ENCODE measurements at places on chromosomes 16 and 17.

DNA sequence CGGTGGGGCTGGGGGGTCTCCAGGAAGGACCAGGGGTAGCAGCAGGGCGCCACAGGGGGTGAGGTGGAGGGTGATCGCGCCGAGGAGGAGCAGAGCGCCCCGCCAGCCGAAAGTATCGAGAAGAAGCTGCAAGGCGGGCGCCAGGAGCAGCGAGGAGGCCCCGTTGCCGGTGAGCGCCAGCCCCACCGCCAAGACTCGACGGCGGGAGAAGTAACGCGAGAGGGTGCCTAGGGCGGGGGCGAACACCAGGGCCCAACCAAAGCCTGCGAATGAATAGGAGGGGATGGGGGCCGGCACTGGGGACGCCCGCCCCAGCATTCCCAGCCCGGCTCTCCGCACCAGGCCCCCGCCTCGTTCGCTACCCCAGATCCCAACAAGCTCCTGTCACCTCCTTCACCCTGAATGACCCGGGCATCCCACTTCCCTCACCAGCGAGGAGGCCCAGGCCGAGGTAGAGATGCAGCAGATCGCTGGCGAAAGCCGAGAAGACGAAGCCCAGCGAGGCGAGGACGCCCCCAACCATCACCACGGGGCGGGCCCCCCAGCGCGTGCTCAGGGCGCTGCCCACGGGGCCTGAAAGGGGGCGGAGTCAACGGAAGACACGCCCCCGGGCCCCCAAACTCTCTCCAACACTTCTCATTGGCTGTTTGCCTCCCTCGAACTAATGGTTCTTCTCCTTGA lies 1.3 kb downstream of the SLC16A11 start:
- no peak for DNase-seq

- no peak for DNase-seq
These were observed 11.0 kb downstream of the MYCBPAP start for GRCh38 chr17:50519141-50519834.

DNA sequence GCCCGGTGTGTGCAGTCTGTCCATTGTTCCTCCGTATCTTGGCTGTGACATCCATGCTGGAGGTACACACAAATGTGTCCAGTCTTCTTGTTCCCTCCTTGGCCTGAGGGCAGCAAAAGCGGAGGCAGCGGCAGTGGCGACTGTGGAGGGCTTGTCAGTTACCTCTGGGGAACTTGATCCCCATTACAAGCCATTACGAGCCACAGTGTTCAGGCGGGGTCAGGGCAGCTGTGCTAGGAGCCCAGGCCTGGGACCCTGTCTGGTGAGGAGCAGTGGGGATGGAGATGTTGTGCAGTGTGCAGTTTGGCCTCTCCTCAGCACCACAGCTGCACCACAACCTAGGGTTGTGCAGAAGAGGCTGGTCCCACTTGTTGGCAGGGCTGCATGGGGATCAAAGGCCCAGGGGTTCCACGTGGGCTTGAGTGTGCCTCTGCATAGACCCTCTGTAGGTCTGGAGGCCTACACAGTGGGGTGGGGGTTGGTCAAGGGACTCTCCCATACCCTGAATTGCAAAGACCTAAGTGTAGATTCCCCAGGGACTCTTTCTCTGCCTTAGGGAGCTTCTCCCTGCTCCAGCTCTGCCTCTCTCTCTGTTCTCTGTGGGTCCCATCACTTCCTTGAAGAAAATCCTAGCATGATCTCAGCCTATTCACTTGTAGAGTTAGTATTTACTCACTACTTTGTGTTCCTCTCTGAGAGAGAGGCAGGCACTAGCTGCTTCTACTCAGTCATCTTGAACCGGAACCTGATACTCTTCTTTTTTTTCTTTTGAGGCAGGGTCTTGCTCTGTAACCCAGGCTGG lies 58.8 kb downstream of the SLFN11 start:
- no peak for DNase-seq

DNA sequence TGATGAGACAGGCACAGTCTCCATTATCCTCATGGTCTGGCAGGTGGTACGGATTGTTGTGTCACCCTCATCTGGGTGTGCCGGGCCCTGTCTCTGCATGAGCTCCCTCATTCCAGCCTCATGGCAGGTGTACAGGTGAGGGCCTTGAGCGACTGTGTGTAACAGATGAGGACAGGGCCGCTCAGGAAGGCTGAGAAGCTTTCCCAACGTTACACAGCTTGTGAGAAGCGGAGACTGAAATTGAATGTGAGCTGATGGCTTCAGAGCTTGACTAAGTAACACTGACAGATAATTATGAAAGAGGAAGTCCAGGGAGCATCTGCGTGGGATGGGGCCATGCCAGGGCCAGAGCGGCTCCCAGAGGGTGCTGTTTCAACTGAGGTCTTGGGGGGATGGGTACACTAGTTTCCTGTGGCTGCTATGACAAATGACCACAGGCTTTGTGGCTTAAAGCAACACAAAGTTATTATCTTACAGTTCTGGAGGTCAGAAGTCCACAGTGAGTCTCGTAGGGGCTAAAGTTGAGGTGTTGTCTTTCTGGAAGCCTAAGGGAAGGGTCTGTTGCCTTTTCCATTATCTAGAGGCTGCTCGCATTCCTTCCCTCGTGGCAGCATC lies 36.7 kb downstream of the CMIP start:
- peak; percentile 66 for DNase-seq

DNA sequence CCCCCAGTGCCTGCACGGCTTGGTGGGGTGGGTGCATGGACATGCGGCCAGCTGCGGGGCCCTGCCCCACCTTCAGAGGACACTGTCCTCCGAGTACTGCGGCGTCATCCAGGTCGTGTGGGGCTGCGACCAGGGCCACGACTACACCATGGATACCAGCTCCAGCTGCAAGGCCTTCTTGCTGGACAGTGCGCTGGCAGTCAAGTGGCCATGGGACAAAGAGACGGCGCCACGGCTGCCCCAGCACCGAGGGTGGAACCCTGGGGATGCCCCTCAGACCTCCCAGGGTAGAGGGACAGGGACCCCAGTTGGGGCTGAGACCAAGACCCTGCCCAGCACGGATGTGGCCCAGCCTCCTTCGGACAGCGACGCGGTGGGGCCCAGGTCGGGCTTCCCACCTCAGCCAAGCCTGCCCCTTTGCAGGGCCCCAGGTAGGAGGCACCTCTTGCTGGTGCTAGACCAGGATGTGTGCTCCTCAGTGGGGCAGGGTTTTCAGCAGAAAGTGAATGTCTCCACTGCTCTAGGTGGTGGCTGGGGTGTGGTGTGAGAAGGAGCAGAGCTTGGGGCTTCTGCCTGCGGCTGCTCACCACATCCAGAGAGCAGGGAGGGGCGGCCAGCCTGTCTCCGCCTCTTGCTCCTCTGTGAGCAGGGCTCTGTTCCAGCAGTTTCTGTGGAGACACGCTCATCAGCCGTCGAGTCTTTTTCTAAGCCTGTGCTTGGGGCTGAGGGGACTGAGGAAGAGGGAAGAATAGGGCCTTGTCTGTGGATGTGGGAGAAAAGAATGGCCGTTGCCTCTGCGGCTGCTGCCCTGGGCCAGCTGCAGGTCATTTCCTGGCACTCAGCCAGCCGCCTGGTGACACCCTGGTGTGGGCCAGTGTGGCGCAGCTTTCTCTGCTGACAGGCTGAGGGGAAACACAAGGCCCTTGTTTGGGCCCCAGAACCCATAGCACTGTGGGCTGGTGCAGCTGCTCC lies 2.2 kb downstream of the ZNF276 start:
- no peak for DNase-seq

GRCh38 chr16:2497116-2497630 lies 16.6 kb upstream of the ATP6V0C start:
- DNase-seq, result peak; percentile 36

GRCh38 chr17:57966246-57966645 lies 11.0 kb upstream of the CUEDC1 start:
- no peak for DNase-seq

- peak; percentile 53 for DNase-seq
These were observed 13.5 kb upstream of the DHRS13 start for GRCh38 chr17:28916302-28916934.

- DNase-seq, result peak; percentile 90
These were observed 2.3 kb upstream of the COL1A1 start for GRCh38 chr17:50203604-50204345.
